Non-pigmented ciliary epithelial cell (primary cell): ENCODE measurements at places on chromosomes 3 and 15.

- no peak for DNase-seq
Observed at GRCh38 chr15:50028326-50028725, 90.7 kb downstream of the ATP8B4 start.

GRCh38 chr3:10524270-10524669, 18.9 kb upstream of the ATP2B2 start:
- DNase-seq, result no peak

GRCh38 chr3:118811236-118811732, 223.4 kb downstream of the IGSF11 start:
- no peak for DNase-seq

DNA sequence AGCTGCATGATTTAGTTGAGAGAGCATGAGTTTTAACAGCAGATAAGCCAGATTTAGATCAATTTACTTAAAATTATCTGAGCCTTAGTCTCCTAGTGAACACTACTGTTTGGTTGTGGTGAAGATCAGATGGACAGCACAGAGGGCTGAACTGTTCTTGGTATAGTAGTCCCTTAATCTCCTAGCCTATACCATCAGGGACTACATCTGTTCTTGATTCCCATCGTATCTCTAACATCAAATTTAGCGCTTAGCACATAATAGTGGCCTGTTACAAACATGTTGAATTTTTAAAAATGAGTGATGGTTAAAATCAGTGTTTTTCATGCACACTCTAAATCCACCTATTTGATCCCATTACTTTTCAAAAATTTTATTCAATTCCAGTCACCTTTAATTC, 507.7 kb downstream of the GRM7 start:
- DNase-seq, result no peak

GRCh38 chr15:82044373-82045178, 1.2 kb downstream of the MEX3B start:
- DNase-seq, result peak; percentile 24

DNA sequence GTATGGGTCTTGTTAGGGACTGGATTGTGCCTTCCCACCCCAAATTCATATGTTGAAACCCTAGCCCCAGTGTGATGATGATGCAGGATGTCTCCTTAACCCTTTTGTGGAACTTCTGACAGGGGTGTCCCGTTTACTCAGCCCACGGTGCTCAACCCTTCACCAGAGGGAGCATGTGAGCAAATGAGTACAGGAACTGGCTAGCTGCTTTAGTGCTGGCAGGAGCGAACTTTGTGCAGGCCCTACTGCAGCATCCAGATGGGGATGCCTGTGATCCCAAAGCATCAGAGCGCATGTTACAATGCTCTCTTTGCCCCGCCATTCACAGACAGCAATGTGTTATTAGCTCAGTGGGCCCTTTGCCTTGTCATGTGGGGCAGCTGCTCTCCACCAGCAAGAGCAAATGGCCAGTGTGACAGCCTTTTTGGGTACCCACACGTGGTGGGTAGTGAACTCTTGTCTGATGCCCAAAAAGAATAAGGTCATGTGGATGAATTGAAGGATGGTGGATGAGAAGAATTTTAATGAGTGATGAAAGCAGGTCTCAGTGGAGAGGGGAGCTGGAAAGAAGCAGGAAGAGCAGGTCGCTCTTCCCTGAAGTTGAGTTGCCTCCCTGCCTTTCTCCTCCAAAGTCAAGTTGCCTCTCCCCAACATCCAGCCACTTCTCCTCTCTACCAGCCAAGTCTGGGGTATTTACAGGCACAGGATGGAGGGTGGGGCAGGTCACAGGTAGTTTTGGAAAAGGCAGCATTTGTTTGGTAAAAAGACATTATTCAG, 63.3 kb upstream of the STRIT1 start:
- DNase-seq, result no peak

- no peak for DNase-seq
Observed at GRCh38 chr15:66578286-66578875, 12.6 kb upstream of the LCTL start.

DNA sequence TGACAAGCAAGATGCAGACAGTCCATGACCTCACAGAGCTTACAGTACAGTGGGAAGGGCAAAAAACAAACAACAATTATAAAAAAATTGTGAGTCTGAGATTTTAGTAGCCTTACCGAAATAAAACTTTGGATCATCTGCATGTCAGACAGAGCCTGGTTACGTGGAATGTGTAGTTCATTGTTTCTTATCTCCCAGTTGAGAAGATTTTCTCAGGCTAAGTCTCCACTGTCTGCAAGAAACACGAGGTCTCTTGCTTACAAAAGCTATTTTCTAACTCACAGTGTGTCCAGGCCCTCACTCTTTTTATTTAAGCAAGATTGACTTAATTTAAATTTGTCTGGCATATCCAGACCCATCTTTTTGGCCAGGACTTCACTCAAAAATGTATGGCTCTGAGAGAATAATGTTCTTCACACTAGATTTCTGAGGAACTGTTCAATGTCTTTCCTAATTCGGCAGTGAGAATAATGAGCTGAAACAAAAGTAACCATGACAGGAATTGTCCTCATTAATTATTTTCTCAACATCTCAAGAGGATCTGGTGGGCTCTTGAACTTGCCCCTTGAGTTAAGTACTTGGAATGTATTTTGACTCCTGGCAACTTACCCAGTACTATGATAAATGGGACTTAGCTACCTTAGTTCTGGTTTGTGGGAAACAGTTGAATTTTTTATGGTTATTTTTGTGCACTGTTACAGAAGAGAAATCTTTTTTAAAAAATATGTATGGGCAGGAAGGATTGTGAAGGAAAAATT, 265.1 kb upstream of the COL8A1 start:
- no peak for DNase-seq

DNA sequence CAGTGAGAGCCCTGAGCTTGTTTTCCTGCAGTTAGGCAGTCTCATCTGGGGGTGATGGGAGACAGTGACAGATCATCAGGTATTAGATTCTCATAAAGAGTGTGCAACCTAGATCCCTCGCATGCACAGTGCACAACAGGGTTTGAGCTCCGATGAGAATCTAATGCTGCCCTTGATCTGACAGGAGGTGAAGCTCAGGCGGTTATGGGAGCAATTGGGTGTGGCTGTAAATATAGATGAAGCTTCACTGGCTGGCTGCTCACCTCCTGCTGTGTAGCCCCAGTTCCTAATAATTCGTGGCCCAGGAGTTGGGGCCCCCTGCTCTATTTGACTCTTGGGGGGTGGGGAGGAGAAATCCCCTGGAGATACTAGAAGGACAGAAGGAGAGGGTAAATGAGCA, 309.4 kb upstream of the STT3B start:
- no peak for DNase-seq

GRCh38 chr3:110210086-110210660, 861.4 kb upstream of the NECTIN3 start:
- no peak for DNase-seq

DNA sequence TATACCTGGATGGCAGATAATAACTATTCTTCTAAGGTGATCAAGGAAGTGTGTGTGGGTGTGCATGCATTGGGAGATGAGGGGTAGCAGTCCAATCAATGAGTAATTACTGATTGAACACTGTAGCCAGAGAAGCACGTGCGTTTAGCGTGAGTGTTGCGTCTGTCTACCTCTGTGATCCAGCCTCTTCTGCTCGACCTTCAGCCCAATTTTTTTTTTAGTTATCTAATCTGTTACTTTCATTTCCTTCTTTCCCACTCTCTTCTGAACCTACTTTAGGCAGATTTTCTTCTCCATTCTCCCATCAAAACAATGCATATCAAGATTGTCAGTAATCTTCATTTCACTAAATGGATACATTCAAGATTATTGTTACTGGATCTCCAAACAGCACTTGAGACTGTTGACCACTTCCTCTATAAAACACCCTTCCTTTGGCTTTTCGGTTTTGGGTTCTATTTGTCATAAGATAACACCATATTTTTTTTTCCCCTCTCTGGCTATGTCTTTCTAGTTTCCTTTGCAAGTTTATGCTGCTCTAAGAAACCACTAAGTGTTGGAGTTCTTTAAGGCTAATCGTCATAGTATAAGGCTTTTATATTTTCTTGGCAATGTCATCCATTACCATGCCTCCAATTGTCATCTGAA, 41.0 kb downstream of the MCTP2 start:
- DNase-seq, result no peak

DNA sequence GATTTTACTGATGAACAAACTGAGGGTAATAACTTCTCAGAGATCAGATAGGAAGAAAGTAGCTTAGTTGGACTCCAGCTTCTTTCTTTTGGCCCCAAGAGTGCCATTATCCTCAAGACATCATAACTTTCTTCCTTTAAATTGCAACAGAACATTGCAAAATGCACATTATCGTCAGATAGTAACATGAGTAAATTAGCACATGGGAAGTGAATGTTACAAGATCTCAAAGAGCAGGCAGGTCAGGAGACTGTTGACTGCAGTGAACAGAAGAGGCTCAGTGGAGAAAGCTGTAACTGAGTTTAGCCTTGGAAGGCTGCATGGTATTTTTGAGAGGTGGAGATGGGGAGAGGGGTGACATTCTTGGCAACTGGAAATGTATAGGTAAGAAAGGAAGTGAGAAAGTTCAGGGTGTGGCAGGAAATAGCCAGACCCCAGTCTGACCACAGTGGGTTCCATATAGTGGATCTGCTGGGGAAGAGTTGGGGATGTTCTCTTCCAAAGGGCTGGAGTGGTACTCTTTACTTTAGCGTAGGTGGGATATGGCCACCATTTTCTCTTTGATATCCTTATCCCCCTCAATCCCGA, 307.7 kb downstream of the RPLP1 start:
- DNase-seq, result no peak

- peak; percentile 35 for DNase-seq
Observed at GRCh38 chr15:52483707-52484106, 45.0 kb downstream of the MYO5A start.

- DNase-seq, result no peak
Observed at GRCh38 chr3:150255413-150255812, 152.7 kb upstream of the TSC22D2 start.

DNA sequence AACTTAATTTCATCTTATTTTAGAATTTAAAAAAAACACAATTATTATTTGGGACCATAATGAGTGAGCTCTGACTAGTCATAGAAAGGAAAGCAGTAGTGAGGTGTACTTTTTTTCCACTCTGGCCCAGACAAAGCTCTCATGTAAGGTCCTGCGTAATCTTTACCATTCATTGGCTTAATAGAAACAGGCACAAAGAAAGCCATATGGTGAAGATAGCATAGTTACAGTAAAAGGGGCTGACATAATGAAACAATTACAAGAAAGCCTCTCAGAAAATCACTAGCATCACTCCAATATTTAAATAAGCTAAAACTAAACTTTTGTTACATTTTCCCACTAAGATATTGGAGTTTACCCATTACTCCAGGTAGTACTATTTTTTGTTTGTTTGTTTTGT, 384.6 kb upstream of the ALCAM start:
- no peak for DNase-seq

- DNase-seq, result no peak
Observed at GRCh38 chr15:57922776-57923175, 142.7 kb downstream of the ALDH1A2 start.

- DNase-seq, result no peak
Observed at GRCh38 chr3:54987719-54988118, 59.9 kb upstream of the LRTM1 start.

GRCh38 chr3:157275832-157276231, 115.9 kb upstream of the CCNL1 start:
- DNase-seq, result no peak

GRCh38 chr3:154102225-154102624, 19.0 kb upstream of the ARHGEF26 start:
- no peak for DNase-seq

DNA sequence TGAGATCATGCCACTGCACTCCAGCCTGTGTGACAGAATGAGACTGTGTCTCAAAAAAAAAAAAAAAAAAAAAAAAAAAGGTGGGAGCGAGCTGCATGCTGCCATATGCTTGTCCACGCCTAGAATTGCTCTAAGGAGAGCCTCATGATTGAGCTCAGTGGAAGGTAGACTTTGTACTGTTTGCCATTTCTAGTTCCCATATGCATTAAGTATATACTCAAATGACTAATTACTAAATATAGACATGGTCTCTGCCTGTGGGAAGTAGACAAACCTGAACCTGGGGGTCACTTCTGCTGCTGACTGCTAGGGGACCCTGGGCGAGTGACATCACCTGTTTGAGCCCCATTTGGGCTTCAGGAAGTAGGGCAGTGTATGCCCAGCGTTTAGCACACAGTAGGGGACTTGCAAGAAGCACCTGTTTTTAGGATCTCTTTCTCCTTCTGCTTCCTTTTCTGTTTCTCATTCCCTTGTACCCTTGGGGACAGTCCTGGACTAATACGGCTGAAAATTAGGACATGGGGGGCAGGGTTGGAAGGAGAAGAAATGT, 27.2 kb downstream of the PRKCD start:
- DNase-seq, result no peak

- no peak for DNase-seq
Observed at GRCh38 chr15:57606816-57607215, 15.1 kb downstream of the MYZAP start.

GRCh38 chr15:57527382-57528091, 64.2 kb upstream of the MYZAP start:
- DNase-seq, result peak; percentile 68

- DNase-seq, result no peak
Observed at GRCh38 chr3:11384074-11384473, 111.9 kb downstream of the ATG7 start.

GRCh38 chr15:91444656-91445055, 344.6 kb downstream of the SV2B start:
- DNase-seq, result no peak

DNA sequence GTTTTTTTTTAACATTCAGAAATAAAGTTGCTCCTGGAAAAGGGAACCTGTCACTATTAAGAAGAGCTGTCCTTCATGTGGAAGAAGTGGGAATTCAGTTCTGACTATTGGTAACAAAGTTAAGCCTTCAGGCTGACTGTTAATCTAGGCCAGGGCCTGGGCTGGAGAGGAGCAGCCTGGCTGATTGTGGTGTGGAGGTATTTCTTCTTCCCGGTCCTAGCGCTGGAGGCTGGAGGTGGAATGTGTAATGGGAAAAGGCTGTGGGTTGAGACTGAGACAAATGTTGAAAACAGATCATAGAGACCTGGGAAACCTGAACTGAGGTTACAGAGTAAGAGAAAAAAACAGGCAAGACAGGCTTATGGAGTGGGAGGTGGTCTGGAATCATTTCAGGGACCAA, 23.8 kb upstream of the SH3BP5 start:
- DNase-seq, result no peak

DNA sequence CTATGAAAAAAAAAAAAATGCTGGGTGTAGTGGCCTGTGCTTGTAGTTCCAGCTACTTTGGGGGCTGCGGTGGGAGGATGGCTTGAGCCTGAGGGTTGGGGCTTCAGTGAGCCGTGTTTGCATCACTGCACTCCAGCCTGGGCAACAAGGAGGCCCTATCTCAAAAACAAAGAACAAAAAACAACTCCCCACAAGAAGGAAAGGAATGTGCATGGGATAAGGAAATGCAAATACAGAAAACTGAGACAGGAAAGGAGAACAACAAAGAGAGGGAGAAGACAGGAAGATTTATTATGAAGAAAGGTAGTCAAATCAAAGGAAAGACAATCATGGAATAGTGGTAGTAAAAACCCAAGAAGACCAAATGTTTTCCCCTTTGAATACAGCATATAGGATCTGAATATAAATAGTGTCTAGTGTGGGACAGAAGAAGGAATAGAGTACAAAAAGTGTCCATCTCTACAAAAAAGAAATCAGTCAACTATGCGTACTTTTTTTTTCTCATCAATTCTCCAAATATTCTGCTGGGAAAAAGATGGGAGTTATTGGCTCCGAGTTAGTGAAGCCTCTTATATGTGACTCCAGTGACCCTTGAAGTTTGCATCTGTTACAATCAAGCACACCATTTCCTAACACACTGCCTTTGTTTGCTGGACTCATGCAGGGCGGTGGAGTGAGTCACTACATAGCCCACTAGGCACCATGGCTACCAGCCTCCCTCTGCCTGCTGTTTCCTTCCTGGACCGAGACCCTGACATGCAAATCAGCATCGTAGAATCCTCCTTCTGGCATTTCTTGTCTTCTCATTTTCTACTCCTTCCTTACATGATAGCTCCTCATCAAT, 101.2 kb upstream of the PTX3 start:
- peak; percentile 54 for DNase-seq
